ENCODE measurements at places on chromosomes 6 and 20.
A peak's percentile ranks its signal among the peaks of the same experiment; 100 is the strongest.

DNA sequence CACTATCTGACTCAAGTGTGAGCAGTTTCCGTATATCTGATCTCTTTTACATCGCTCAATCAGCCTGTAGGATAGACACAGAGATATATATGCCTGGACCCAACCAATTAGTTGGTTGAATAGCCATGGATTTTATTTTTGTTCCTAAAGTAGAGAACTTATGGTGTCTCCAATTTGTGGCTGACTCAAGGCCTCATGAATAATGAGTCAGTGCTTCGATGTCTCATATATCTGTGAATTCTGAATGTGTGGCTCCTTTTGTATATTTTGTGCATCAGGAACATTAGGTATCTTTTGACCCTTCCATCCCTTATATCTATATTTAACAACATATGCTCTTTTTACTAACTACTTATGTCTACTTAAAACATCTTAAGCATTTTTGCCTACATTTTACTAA lies 64.5 kb downstream of the OR2B2 start:
- DNase-seq, result no peak

- DNase-seq, result no peak
These were observed 38.1 kb downstream of the TXLNB start for GRCh38 chr6:139253656-139254055.

GRCh38 chr6:122740091-122740490 lies 39.4 kb upstream of the FABP7 start:
- DNase-seq, result no peak

GRCh38 chr6:129215246-129215645 lies 332.3 kb downstream of the LAMA2 start:
- no peak for DNase-seq

DNA sequence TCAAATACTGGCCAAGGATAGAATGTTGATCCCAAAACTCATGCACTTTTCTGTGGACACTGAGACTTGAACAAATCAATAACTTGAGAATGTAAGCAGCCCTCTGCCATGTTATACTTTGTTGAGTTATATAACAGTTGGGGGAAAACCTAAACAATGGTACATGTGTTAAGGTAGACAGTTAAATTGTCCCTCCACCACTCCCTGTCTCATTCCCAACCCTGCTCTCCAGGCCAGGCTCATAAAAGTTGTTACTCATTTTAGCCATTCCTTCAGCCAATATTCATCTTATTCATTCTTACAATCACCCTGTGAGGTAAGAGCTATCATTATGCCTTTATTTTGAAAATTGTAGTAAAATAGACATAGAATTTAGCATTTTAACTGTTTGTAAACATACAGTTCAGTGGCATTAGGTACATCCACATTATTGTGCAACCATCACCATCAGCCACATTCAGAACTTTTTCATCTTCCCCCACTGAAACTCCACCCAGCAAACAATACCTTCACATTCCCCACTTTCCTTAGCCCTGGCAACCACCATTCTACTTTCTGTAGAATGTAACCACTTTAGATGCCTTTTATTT lies 38.2 kb upstream of the IER3 start:
- DNase-seq, result no peak

DNA sequence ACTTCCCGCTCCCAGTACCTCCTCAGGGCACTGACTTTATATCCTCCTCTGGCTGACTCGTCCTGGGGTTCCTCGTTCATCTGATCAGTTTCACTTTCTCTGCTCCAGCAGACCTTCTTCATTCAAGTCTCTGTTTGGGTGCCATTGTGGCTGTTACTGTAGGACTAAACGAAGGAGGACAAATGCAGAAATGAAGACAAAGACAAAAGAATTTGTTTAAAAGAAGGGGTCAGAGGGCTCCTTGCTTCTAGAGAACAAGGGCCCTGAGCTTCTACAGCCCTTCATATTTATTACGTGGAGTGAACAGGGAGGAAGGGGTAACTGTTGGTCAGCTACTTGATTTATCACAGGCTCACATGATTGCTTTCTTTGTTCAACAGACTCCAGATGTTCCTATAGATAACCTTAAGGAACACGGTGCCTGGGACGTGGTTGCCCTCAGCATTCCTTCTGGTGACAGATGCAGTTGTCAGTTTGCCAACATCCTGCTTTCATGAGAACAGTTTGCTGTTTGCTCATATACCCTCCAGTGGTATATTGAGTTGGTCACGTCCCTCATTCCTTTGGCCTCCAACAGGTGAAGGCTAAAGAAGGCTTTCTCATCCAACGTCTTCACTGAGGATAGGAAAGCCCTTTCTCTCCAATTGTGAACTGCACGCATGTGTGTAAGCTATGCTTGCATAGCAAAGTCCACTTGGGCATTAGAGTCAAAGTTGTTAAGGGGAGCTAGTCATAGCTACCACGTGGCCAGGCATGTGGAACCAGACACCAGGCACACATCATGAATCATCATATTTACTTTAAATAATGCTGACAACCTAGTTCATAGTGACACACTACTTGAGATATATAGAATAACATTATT lies 69.1 kb upstream of the BTN3A2 start:
- DNase-seq, result no peak

GRCh38 chr6:372336-372911 lies 19.1 kb upstream of the IRF4 start:
- no peak for DNase-seq

DNA sequence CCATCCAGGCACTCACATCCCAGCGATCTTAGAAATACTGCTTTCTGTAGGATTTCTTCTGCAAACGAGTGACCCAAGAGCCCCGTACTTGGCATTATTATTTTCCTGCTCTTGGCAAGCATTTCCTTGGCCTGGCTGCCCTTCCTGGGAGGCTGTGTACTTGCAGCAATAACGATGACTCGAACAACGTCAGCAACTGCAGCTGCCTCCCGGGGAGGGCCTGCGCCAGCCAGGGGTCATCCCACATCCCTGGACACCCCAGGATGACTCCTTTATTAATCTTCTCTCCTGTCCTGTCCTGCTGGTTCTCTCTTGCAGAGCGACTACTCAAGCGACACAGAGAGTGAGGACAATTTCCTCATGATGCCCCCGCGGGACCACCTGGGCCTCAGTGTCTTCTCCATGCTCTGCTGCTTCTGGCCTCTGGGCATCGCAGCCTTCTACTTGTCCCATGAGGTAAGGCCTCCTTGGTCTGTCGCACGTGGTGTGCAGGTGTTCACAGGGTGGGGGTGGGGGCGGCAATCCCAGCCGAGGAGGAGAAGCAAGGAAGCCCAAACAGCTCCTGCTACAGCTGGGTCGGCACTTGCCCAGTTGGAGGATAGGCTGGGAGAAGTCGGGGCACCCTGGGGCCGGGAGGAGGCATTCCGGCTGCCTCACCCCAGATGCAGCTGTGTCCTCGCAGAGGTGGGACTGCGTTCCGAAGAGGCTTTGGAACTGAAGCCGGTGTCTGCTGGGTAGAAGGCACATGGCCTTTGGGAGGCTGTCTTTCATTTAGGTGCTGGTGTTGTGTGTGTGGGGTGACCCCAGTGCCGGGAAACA lies 115.3 kb downstream of the SYNDIG1 start:
- no peak for DNase-seq

- DNase-seq, result no peak
These were observed 644 bp downstream of the MAD2L1BP start for GRCh38 chr6:43636308-43636659.

GRCh38 chr20:18284805-18285533 lies 3.4 kb upstream of the ZNF133 start:
- DNase-seq, result no peak

GRCh38 chr20:51446230-51446629 lies 96.3 kb downstream of the NFATC2 start:
- no peak for DNase-seq

GRCh38 chr6:50979171-50979525 lies 160.5 kb downstream of the TFAP2B start:
- DNase-seq, result no peak

- DNase-seq, result no peak
These were observed 9.3 kb downstream of the CDS2 start for GRCh38 chr20:5136096-5136495.

DNA sequence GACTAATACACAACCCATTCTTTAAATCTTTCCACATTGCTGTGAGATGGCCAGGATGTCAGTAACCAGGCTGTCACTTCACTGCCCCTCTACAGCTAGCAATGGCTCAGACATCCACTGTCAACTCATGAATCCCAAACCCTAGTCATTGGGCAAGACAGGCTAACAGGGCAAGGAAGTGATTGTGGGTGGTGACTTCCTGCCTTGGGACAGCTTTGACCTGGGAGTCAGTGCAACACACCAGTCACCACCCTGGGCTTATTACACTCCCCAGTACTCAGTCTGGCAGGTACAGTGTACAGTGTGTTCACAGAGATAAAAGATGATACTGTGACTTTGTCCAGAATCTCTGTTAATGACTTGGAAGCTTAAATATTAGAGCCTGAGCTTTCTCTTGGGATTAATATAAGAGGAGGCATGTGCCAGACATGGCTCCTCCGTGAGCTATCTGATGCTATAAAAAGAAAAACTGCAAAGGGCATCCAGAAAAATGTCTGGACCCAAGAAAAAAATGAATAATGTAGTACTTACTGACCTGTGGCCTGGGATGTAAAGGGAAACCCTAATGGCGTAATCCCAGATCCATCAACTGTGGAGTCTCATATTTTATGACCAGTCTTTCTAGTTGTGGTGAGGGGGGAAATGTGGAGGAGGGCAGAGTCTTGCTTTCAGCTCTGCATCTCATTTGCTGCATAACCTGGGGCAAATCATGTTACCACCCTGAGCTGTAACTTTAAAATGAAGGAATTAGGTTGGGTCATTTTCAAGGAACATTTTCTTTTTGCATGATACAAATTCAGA lies 244.4 kb downstream of the SLC24A3 start:
- no peak for DNase-seq

DNA sequence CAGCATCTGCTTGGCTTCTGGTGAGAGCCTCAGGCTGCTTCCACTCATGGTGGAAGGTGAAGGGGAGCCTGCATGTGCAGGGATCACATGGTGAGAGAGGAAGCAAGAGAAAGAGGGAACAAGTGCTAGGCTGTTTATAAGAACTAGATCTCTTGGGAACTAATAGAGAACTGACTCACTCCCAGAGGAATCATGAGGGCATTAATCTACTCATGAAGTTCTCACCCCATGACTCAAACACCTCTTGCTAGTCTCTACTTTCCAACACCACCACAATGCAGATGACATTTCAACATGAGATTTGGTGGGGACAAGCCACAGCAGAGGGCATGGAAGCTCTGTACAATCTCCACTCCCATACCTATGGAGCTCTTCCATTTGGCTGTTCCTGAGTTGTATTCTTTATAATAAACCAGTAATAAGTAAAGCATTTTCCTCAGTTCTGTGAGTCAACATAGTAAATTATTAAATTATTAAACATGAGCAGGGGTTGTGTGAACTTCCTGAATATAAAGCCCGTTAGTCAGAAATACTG lies 524.1 kb upstream of the NRSN1 start:
- no peak for DNase-seq

DNA sequence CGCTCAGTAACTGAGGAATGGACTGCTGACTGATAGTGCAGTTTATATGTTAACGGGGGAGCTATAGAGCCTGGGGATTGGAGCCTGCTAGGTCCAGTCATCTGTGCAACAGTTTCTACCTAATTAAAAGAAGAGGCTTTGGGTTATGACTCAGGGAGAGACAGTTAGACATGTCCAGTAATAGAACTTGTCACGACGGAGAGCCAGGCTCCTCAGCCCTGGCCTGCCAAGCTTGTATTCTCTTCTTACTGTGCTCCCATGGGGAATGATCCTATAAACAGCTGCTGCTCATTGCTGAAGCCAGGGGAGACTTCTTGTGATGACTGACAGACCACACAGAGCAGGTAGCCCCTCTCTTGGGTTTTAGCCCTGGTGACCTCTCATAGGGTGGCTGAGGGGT lies 69.3 kb downstream of the SYNJ2 start:
- no peak for DNase-seq

DNA sequence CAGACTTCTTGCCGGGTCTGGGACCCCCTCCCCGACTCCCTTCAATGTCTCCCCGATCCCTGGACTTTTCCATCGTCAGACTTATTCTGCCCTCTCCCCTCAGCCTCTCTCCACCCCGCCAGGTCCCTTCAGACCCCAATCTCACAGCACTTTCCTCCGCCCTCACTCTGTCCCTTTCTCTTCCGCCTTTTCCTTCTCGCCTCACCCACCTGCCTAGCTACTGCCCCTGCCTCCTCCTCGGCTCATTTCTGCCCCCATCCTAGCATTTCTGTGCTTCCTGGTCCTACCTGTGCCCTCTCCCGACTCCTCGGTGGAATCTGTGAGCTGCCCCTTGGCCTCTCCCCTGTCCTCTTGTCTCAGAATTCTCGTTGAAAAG lies 616 bp downstream of the CHMP4B start:
- no peak for DNase-seq

- DNase-seq, result no peak
These were observed 45.2 kb downstream of the NUDT3 start for GRCh38 chr6:34347303-34347702.

GRCh38 chr6:161079566-161080262 lies 88.1 kb downstream of the MAP3K4 start:
- DNase-seq, result peak; percentile 3

- DNase-seq, result no peak
These were observed 2.3 kb upstream of the DSN1 start for GRCh38 chr20:36775826-36776225.

DNA sequence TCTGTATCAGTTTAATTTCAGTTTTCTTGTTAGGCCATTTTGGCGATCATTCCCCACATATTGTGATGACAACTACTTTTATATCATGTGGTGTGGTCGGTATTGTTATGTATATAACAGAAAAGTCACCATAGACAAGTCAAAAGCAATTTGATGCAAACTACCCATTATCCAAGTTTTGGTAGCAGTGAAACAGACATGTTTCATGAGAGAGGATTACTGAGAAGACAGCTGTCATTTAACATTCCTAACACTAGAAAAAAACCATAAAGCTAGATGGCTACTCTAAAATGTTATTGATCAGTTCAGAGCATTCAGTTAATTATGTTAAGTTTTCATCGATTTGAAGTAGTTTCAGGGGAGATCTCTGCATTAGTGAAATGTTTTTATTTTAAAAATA lies 462.1 kb upstream of the SOX4 start:
- DNase-seq, result no peak

GRCh38 chr6:41353333-41353732 lies 17.9 kb downstream of the NCR2 start:
- no peak for DNase-seq

- no peak for DNase-seq
These were observed 4.3 kb downstream of the REV3L start for GRCh38 chr6:111478749-111479148.

- no peak for DNase-seq
These were observed 155.0 kb upstream of the HTR1E start for GRCh38 chr6:86782328-86782727.

All from stimulated activated CD8-positive, alpha-beta memory T cell treated with anti-CD3 and anti-CD28 coated beads, Interleukin-15, amount 100 ng/mL, for 1 hour (primary cell).